ENCODE measurements at places on chromosomes 11 and 22.
A peak's percentile ranks its signal among the peaks of the same experiment; 100 is the strongest.

GRCh38 chr11:26948881-26949280 is 45.0 kb upstream of the FIBIN start:
- DNase-seq = no peak

GRCh38 chr11:57742087-57742452 is 779 bp downstream of the SELENOH start:
- DNase-seq = no peak

DNA sequence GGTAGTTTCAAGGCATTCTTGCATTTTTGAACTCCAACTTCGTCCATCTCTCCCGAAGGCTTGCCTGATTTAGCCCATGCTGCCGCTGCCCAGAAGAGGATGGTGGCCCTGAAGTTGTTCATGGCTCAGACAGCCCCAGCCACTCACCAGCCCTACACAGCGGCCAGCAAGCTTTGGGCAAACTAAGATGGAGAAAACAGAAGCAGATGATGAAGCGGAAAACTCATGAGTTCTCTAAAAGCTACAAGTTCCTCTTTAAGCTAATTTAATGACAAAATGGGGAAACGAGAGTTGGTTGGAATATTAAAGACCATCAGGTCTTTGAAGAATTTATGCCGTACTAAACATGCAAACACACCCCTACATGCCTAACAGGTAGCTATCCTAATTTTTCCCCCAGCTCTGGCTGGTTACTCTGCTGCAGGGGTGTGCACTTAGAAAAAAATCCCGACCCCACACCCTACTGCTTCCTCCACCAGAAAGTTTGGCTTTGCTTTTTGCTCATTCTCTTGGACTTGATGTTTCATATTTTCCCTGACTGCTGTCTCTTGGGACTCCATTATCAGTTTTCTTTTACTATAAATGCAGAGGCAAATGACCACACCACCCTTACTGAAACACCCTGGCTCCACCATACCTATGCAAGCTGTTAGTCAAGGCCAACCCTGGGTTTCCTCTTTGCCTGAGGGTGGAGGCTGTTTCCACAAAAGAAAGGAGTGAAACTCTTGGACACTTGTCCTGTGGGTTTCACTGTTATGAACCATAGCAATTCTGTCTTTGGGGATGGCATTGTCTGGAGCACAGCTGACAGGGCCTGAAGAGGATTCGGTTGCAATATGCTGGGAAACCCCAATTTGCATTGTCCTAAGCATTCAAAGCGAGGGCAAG is at the start of gene MPEG1:
TSS of gene MPEG1 (minus strand) at position 184 of the 888 bp plus-strand sequence. CDS start at position 122, 62 bp downstream.
- DNase-seq = peak; percentile 39

DNA sequence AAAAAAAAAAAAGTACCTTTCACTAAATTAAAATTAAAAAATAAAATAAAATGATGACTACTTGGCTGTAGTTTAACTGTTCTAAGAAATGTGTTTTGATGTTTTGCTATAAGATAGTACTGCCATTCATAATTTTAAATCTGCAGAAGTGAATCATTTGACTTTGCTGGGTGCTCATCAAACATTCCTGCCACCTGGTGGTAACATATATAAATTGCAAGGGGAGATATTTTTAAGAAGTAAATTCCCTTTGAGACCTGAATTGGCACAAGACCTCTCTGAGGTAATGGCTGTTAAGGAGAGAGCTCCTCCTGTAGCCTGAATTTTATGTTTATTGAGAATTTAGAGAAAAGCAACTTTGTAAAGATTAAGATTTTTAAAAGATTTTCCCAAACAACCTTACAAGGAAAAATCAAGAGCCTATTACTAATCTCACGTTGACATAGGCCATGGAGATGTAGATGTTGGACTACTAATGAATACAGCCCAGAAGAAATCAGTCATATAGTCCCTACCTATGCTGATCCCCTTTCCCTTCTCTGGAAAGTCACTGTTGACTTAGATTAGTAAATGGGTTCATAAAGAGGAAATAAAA is 11.9 kb upstream of the NARS2 start:
- DNase-seq = peak; percentile 70

GRCh38 chr11:24598641-24599040 is 101.8 kb downstream of the LUZP2 start:
- no peak for DNase-seq

GRCh38 chr11:115605871-115606497 is 101.8 kb upstream of the CADM1 start:
- no peak for DNase-seq

GRCh38 chr11:44034639-44035038 is 13.1 kb upstream of the ACCSL start:
- no peak for DNase-seq

- DNase-seq = no peak
Measured at GRCh38 chr22:24440270-24440717, 12.9 kb downstream of the ADORA2A start.

DNA sequence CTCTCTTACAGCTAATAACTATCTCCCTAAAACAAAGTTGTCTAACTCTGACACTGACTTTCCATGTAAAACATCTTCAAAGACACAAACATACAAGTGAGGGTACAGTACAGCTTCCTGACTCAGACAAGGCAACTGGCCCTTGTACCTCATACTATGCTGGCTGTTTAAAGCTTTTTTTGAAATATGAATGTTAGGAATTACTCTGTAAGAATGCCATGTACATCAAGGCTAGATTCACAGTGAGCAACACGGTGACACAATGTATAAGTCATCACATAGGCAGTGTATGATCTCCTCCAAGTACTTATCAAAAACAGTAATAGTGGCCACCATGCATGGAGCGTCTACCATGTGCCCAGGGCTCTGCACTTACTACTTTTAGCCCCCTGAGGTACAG is 28.6 kb downstream of the ALG8 start:
- no peak for DNase-seq

- no peak for DNase-seq
Measured at GRCh38 chr11:11845551-11845950, 3.8 kb downstream of the USP47 start.

GRCh38 chr22:29720811-29721323 is 1.1 kb downstream of the CABP7 start:
- DNase-seq = peak; percentile 25

DNA sequence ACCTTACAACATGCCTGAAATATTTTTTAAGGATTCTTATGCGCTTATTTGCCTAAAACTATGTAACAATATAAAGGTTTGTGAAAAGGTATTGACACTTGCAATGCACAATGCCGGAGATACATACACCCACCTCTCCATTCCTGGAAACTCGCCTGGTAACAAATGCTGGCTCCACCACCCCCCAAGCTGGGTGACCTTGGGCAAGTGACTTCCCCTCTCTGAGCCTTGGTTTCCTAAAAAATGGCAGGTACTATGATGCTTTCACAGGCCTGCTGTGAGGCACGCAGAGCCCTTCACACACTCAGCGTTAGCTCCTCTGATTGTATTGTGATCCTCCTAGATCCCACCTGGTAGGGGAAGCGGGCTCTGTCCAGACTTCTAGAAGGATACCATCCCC is 2.3 kb downstream of the GAL3ST1 start:
- no peak for DNase-seq

DNA sequence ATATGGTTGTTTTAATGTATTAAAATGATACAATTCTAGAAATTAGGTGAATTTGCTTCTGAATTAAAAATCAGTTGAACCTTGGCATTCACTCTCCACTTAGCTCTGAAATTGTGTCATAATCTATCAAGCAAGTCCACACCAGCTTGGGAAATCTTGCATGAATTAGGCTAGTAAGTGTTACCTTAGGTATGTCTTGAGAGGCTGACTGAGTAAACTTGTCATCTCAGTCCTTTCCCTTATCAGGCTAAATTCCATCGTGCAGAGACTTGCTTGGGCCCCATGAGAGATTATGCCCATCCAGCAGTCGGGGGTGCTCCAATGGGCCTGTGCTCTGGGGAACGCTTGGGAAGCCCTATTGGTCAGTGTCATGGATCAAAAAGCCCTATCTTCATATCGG is 33.9 kb upstream of the ST14 start:
- no peak for DNase-seq

- DNase-seq = peak; percentile 20
Measured at GRCh38 chr22:50705219-50705691, 32.6 kb downstream of the SHANK3 start.

DNA sequence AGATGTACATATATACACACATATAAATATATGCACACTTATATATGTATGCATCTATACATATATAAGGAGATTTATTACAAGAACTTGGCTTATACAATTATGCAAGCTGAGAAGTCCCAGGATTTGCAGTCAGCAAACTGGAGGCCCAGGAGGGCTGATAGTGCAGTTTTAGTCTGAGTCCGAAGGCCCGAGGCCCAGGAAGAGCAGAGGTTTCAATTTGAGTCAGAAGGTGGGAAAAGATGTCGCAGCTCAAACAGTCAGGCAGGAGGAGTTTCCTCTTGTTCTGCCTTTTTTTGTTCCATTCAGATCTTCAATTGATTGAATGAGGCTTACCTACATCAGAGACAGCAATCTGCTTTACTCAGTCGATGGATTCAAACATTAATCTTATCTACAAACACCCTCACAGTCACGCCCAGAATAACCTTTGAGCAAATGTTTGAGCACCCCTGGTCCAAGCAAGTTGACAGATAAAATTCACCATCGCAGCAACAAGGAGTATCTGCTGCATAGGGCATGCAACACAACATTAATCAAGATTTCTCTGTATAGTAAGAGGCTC is 4.0 kb upstream of the SGSM1 start:
- no peak for DNase-seq

DNA sequence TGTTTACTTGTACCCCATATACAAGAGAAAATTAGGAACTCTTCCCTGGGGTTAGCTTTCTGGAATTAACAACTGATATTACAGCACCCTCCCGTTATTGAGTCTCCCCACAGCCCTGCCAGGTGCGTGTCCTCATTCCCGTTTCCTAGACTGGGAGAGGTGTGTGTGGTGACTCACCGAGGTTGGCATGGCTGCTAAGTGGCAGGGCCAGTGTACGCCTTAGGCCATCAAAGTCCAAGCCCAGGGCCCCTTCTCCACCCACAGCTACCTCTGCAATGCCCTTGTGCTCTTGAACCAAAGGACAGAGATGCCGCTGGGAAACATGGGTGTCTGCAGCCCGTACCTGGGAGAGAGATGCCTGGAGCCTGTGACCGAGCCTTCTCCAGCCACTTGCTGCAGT is 12.3 kb downstream of the IFT27 start:
- DNase-seq = no peak

GRCh38 chr11:95545116-95545875 is 244.3 kb downstream of the FAM76B start:
- no peak for DNase-seq

DNA sequence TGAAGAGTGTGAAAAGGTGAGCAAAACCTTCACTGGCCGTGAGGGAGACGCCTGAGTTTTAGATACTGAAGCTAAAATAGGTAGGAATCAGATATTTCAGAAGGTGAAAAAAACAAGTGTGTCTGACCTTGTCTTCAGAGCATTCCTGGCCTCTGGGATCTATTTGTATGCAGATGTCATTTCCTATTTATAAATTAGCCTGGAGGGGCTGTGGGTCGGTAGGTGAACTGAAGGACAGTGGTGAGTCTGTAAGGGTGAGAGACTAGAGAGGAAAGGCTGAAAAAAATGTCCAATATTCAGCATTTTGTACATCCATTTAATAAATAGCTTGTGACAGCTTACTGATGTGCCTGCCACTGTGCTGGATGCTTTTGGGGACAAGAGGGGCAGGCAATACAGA is 302.1 kb downstream of the DDX10 start:
- no peak for DNase-seq

GRCh38 chr22:21942407-21943343 is 10.0 kb downstream of the PPM1F start:
- peak; percentile 74 for DNase-seq

DNA sequence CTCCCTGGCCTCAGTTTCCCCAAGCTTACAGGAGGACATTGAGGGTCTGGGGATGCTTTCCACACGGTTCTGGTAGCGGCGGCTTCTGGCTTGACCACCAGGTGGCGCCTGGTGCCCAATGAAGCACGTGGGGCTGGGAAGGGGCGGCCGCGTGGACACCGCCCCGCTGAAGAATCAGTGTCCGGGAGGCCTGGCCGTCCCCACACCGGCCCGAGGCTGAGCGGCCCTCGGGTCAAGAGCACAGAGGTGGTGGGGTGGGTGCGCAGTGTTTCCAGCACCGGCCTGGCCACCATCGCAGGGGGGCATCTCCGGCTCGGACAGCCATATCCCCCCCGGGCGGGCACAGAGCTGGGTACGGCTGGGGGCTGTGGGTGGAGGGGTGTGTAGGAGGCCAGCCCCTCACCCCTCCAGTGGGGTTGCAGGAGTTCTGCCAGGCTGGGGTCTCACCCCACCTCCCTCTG is 27.8 kb upstream of the PPARA start:
- DNase-seq = peak; percentile 82

DNA sequence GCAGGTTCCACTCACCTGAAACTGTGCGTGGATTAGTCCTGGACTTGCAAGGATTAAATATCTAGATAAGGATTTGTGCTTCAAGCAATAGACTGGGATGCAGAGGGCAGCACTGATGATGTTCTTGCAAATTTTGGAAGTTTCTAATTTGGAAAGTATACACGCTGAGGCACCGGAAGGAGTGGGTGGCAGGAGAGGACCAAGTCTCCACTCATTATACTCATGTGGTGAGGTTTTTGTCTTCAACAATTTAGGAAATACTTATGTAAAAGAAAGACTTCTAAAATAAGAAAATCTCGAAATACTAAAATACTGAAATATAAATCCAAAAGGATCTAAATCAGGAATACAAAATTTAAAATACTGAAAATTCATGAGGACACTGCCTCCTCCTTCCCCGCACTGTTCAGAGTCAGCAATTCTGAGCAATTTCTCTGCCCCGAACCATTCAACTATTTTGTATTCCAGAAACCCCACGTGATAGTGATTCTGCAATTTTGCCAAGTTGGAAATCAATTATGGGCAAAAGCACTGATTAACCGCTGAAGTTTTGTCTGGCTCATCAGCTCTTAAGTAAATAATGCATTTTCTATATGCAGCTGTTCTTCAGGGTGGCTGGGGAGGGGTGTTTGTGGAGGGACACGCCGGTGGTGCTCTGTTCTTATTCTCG is 47.0 kb upstream of the CLMP start:
- DNase-seq = no peak

DNA sequence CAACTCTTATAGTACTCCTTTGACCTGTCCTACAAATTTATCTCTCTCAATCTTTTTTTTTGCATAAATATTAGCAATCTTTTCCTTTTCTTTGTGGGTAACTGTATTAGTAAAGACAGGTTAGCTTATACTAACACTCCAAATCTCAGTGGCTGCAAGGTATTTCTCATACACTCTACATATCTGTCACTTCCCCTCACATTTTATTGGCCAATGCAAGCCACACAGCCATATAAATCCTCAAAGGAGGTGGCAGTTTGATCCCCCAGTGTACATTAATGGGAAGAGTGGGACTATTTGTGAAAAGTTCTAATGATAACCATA is 42.6 kb upstream of the EED start:
- peak; percentile 71 for DNase-seq
